ENCODE measurements at places on chromosomes 1 and 21.

- DNase-seq: no peak
Observed at GRCh38 chr1:150176593-150176992, 26.9 kb downstream of the PLEKHO1 start.

DNA sequence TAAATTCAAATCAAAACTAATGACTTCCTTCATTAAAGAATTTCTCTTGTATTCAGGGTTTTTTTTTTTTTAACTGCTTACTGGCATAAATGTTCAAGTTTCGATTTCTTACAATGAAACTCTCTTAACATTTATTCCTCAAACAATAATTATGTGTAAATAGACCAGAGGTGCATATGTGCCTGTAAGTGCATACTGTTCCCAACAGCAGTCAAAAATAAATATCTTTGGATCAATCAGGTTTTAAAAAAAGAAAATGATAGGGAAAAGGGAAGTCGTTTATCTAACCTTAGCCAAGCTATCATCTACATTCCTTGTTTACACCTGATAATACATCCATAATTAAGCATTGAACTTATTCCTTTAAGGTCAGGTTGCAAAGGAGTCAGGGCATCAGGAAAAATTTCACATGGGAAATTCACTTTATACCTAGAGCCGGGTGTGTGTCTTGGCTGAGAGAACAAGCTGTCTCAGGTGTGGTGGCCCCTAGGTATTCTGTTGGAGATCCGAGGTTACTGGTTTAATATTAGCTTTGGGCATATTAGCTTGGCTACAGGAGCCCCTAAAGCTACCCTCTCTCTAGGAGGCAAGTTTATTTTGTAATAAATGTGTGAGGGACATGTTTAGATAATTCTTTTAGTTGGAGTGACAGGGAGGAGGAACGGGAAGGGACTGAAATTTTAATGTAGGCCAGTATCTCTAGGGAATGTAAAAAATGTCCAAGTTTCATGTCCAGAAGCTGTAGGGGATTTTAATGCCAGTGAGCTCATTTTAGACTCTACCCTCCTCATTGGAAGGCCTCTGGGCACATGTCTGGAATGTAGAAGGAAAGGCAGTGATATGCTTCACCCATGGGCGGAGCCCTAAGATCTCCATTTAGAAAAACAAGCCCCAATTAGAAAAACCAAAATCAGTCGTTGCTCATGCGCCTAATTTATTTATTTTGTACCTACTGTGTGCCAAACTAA lies 327.9 kb upstream of the PROX1 start:
- DNase-seq: no peak

DNA sequence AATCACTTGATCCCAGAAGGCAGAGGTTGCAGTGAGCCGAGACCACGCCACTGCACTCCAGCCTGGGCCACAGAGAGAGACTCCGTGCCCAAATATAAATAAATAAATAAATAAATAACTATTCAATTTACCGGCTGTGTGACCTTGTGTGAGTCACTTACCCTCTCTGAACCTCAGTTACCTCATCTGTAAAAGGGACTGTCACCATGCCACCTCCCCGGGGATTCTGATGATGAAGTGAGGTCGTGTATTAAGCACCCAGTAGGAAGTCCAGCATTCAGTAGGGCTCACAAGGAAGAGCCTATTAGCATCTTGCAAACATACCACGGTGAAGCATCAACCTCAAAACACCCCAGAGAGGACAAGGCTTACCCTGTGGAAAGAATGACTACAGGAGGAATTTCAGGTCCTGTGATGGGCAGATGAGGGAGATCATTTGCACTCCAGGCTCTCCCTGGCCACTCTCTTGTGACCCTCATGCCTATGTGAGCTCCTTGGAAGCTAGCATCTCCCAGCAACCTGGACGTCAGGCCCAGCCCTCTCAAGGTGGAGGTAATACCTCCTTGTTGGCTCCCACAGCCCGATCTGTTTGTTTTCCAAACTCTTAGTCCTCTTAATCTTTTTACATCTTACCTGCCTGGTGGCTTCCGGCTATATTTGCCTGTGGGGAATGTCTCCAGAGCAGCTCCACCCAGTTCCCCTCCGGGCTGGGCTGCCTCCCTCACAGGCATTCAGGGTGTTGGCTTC lies 7.6 kb upstream of the C1QA start:
- DNase-seq: no peak

DNA sequence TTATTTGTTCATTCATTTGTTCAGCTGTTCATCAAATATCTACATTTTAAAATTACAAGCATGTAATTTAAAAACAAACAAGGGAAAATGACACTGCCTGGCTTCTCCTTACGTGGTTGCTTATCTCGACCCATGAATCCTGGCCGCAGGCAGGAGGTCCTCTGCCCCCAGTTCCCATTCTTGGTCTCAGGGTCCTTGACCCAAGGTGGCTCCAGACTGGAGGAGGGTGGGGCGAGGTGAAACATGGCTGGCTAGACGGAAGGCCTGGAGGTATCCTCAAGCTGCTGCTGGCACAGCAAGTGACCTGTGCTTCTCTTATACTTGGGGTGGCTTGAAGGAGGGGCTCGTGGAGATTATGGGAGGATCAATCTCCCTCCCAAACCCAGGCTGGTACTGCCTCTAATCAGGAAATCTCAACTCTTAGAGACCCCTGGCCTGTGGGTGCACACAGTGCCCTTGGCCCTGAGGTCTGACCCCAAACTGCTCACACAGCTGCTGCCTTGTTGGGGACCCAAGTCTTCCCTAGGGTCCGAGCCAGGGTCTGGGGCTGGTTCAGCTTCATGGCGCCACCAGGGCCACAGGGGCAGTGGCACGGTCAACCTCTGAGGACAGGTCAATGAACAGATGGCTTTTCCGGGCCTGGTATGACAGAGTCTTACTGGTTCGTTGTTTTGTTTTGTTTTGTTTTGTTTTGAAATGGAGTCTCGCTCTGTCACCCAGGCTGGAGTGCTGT lies 63.7 kb downstream of the SCCPDH start:
- DNase-seq: no peak

DNA sequence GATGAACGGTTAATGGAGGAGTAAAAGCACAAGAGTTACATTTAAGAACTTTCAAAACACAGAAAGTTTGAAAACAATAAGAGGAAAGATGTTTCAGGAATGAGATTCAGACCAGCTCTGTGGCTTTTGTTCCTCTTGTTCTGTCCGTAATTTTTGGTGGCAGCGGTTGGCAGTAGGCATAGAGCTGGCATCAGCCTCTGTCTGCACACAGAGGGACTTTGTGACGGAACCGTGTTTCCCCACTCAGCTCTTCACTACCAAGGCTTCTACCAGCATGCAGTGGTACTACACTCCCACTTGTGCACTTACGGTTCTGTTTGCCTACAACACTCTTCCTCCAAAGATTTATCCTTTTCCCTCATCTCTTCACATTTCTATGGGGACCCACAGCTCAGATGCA lies 212.8 kb downstream of the DSCAM start:
- no peak for DNase-seq

GRCh38 chr1:202199040-202199889 lies 5.7 kb downstream of the LGR6 start:
- no peak for DNase-seq

DNA sequence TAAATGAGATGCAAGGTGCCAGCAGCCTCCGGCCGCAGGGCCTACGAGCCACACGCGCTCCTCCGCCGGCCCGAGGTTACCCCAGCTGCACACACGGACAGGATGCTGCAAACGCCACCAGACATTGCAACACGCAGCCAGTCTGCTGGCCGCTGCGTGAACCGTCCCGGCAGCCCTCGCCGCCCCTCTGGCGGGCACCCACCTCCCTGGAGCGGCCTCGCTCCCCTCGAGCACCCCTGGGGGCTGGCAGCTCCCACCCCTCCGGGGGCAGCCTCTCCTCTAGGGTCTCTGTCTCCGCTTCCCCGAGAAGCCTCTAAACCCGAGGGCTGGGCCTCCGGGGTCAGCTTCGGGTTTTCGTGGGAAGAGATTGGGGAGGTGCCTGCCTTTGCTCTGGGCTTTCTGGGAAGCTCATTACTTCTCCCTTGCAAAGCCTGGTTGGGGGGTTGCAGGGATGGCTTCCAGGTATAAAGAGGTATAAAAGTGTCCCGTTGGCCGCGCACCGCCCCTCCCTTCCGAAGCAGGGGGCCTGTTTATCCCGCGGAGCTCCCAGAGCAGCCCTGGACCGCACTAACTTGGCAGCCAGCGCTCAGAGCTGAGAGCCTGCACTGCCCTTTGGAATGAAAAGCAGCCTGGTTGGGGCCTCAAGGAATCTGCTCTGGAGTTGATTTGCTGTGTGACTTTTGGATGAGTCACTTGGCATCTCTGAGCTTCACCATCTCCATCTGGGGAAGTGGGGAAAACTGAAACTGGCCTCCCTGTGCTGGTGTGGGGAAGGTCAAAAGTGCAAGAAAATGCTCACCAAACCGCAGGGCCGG lies 21.8 kb downstream of the DHRS3 start:
- DNase-seq: peak; percentile 75

GRCh38 chr1:228860911-228861831 lies 125.9 kb downstream of the RHOU start:
- DNase-seq: peak; percentile 94

- no peak for DNase-seq
Observed at GRCh38 chr1:11466416-11466815, 12.5 kb upstream of the DISP3 start.

GRCh38 chr1:51203121-51203873 lies 32.8 kb upstream of the RNF11 start:
- DNase-seq: no peak

DNA sequence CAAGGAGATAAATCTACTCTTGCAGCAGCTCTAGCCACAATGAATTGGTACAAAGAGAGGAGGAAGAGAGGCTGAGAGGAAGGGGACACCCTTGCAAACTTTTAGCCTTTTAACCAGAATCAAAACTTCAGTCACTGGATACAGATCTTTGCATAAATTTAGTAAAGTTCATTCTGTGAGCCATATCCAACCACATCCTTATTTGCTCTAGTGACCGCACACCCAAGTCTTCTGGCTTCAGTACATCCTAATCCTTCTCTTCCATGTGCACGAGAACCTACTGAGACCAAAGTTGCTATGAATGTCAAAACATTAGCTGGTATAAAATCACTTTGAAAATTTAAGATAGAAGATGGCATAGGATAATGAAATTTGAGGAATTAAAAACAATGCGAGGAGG lies 21.9 kb upstream of the PLD5 start:
- DNase-seq: no peak

DNA sequence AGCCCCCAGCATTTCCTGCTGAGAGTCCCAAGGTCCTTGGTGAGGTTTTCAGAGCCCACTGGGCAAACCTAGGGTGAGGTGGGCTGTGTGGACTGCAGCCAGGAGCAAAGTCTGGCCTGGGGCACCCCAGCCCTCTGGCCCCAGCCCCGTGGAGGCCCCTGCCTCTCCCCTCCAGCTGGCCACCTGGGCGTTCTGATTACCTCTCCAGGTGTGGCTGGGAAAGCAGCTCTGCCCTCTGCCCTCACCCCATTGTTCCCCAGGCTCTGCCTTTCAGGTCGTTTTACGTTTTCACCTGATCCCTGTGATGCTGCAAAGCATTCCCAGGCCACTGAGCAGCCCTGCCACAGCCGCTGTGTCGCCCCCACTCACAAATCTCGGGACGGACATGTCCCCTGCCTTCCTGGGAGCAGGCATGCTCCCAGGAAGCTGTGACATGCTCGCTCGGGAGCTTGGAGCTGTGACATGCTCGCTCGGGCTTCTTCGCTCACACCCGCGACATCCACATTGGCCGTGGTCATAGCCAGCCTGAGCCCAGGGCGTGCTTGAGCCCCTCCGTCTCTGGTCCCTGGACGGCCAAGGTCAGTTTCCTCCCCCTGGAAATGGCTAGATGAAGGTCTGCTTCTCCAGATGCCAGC lies 169.2 kb upstream of the ARHGEF16 start:
- no peak for DNase-seq

DNA sequence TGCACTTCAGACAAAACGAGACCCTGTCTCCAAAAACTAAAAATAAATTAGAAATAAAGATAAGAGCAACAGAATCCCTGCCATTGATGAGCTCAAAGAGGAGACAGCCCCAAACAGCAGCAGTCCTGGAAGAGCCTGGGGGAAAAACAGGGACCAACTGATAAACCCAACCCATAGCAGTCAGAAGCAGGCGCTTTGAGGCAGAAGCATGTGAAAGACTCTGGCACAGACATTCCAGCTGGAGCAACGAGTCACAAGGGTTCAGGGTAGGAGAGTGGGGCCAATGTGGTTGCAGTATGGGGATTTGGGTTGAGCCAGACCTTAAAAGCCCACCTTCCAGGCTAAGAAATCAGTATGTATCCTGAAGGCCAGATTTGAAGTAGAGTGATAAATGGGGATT lies 78.5 kb downstream of the MPZL1 start:
- no peak for DNase-seq

GRCh38 chr1:67261680-67262079 lies 46.0 kb upstream of the IL12RB2 start:
- DNase-seq: no peak

- no peak for DNase-seq
Observed at GRCh38 chr1:116767782-116768382, 13.7 kb downstream of the CD2 start.

GRCh38 chr1:246875041-246876026 lies 56.4 kb downstream of the AHCTF1 start:
- DNase-seq: peak; percentile 45

DNA sequence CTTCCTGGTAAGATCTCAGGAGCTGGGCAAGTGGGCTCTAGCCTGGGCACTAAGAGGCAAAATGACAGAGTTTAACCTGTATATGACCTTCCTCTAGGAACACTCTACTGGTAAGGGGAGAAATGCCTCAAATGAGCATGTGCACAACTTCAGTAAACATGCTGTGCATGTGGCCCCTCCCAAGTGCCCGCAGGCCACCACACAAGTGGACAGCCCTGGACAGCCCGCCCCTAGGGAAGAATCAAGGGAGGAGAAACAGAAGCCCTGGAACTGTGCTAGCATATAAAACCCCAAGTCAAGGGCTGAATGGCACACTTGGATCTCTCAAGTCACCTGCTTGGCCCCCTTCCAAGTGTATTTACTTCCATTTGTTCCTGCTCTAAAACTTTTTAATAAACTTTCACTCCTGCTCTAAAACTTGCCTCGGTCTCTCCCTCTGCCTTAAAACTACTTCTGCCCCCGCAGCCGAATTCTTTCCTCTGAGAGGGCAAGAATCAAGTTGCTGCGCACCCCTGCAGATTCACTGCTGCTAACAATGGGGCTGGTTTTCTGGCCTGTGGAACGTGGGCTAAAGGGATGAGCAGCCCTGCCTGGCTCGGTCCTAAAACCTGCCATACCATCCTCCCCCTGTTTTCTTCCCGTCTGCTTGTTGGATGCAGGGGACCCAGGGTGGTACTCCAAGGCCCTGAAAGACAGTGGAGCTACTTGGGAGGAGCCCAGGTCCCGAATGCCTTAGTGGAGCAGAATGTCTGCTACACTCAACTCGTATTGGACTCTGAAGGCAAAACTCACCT lies 93.5 kb downstream of the IER5 start:
- DNase-seq: no peak

- DNase-seq: peak; percentile 17
Observed at GRCh38 chr1:6490181-6491080, 1.0 kb downstream of the PLEKHG5 start.

DNA sequence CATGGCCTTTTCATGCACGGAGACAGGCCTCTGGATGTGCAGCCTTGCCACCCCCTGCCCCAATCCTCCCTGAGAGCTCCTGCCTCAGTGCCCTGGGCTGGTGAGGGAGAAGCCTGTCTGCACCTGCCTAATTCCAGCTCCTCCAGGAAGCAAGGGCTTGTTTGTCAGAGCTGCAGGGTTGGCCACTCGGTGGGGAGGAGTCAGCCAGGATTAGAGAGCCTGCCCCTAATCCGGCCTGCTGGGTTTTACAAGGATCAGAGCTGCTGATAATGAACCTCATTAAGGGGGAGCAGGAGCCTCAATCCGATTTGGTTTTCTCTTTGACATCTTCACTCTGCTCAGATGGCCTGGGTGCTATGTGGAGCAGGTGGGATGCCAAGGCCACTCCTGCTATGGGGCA lies 31.9 kb upstream of the LHX4 start:
- no peak for DNase-seq

GRCh38 chr1:24323281-24323680 lies 4.1 kb downstream of the GRHL3 start:
- DNase-seq: no peak

Data from kidney glomerular epithelial cell (primary cell).